ENCODE measurements at places on chromosomes 7 and 10. TPM values are rescaled to one million over a fixed set of nuclear protein-coding genes. Genes with fewer than 3 reads are reported as not detected.

DNA sequence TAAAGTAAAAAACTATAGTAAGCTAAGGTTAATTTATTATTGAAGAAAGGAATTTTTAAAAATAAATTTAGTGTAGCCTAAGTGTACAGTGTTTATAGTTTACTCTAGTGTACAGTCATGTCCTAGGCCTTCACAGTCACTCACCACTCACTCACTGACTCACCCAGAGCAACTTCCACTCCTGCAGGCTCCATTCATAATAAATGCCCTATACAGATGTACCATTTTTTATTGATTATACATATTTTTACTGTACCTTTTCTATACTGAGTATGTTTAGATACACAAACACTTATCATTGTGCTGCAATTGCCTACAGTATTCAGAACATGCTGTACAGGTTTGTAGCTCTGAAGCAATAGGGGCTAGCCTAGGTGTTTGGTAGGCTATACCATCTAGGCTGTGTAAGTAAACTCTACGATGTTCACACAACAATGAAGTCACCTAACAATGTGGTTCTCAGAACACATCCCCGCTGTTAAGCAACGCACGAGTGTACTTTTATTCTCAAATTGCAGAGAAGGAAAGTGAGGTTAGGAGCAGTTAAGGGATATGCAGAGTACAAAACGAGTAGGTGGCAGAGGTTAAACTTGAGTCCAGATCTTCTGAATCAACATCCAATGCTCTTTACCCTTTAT lies 38.9 kb upstream of the PLCE1 start:
- no peak for DNase-seq

DNA sequence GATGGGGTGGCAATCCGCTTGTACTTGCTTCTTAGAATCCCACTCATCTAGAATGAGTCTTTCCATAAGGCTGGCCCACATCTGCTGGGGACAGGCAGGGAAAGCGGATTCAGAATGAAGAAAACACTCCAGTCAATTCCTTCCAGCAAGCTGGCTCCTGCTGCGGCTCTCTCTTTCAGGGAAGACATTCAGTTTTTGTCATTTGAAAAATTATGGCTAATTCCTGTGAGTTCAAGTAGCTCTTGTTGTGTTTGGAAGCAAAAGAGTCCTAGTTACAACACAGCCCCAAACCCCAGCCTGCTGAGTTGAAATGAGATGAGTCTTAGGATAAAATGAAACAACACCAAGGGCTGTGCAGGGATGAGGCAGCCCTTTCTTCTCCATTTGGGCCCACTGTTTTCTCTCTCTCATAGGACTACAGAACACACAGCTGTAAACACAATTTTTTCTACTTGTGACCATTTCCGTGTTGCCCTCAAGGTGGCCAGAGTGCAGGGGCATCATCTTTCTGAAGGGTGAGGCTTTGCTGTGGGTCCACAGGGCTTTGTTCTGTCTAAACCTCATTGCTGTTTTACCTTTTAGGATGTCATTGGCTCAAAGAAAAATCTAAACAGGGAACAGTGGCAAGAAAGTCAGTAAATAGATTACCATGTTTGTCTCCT lies 90.8 kb upstream of the EEPD1 start:
- no peak for DNase-seq

- no peak for DNase-seq
Observed at GRCh38 chr7:22176791-22177412, 180.1 kb downstream of the RAPGEF5 start.

DNA sequence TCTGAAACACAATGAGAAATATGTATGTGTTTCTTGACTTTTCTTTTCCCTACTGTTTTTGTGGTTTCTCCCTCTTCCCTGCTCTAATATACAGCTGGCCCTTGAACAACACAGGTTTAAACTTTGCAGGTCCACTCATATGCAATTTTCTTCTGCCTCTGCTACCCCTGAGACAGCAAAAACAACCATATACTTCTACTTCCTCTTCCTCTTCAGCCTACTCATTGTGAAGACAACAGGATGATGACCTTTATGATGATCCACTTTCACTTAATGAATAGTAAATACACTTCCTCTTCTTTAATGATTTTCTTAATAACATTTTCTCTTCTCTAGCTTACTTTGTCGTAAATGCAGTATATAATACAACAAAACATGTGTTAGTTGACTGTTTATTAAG lies 35.0 kb upstream of the DGKB start:
- no peak for DNase-seq

- no peak for DNase-seq
Observed at GRCh38 chr7:117412946-117413559, 14.2 kb downstream of the ASZ1 start.

GRCh38 chr10:33157103-33157502 lies 177.4 kb downstream of the NRP1 start:
- DNase-seq, result no peak

DNA sequence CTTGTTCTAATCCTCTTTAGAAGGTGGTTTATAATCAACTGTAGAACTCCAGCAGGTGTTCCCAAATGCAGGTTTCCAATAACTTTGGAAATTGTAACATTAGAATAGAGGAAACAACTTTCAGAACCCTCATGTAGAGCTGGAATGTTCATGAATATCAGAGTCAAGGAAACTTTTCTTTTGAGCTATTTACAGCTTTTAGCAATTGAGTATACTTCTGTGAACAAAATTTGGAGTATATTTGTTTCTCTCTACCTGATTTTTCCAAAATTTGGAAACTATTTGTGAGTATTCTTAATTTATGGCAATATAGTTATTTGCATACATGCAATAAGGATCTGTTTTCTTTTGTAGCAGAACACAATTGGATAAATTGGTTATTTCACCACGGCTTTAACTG lies 2.8 kb upstream of the CFAP43 start:
- DNase-seq, result no peak

- DNase-seq, result no peak
Observed at GRCh38 chr10:122124808-122125207, 135.8 kb downstream of the TACC2 start.

DNA sequence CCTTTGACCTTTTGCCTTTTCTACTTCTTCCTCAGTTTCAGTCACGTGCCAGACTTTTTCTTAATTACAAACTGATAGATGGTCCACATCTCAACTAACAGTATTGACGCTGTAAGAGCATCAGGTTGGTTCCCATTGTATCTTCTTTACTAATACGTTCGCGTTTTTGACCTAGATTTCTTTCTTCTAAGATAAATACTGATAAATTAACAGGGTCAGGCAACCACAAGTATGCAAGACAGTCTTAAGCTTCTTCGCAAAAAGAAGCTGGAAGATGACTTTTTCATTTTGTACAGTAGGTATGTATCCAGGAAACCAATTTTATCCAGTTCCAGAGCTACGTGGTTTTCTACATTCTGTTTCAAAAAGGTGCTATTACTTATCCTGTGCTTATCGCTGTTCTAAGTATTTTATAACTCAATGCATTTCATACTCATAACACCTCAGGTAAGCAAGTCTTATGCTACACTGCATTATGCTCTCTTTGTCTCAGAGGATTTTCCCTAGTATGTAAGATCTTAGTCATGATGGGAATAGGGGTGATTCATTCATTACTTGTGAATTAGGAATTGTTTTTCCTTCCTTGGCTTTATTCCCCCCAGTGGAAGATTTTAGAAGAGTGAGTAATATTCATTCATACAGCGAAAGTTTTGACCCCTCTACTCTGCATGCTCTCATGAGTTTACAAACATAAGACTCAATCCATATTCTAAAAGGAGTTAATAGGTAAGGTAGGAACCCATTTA lies 955 bp downstream of the DUS4L start:
- no peak for DNase-seq

GRCh38 chr7:98307971-98308466 lies 26.5 kb downstream of the BRI3 start:
- no peak for DNase-seq

- DNase-seq, result peak; percentile 85
Observed at GRCh38 chr10:124647421-124648130, 96.6 kb downstream of the FAM53B start.

- no peak for DNase-seq
Observed at GRCh38 chr7:6237011-6237410, 35.4 kb downstream of the CYTH3 start.

SPDYE2B gene
- not detected for total RNA-seq

C7orf57 gene
- not detected for total RNA-seq

CTNNA3 gene
- total RNA-seq, result 0.67 TPM

MRC1 gene
- total RNA-seq, result 370 TPM

PAPOLB gene
- 0.38 TPM for total RNA-seq

RAMP3 gene
- total RNA-seq, result 255 TPM

Data from upper lobe of right lung (tissue), 1 donor.